Adipocyte (in vitro differentiated cells): ENCODE measurements at places on chromosomes 7 and 10.

GRCh38 chr7:35969066-35969465 lies 168.2 kb downstream of the SEPTIN7 start:
- DNase-seq, result peak; percentile 35

GRCh38 chr7:84971360-84971759 lies 215.5 kb downstream of the SEMA3D start:
- no peak for DNase-seq

- no peak for DNase-seq
Measured at GRCh38 chr7:111990643-111991042, 215.6 kb downstream of the DOCK4 start.

- no peak for DNase-seq
Measured at GRCh38 chr10:3398825-3399646, 226.5 kb upstream of the PITRM1 start.

GRCh38 chr10:110651044-110651958 lies 7.2 kb downstream of the RBM20 start:
- peak; percentile 61 for DNase-seq
